Liver (tissue), 10 donors: ENCODE measurements at places on chromosomes 4 and X. TPM values are rescaled to one million over a fixed set of nuclear protein-coding genes. Genes with fewer than 3 reads are reported as not detected.

- no peak overlapping the region for H3K27ac ChIP-seq
- no peak for DNase-seq
- H3K4me1 ChIP-seq = peaks cover 4% of the 10 kb centered on the region
- H3K27me3 ChIP-seq = no peaks in the 10 kb centered on the region
Measured at GRCh38 chrX:150854856-150855255, 43.6 kb downstream of the CD99L2 start.

- no peak for DNase-seq
- H3K4me1 ChIP-seq = no peaks in the 10 kb centered on the region
Measured at GRCh38 chrX:118943102-118943501, 31.3 kb upstream of the LONRF3 start.

DNA sequence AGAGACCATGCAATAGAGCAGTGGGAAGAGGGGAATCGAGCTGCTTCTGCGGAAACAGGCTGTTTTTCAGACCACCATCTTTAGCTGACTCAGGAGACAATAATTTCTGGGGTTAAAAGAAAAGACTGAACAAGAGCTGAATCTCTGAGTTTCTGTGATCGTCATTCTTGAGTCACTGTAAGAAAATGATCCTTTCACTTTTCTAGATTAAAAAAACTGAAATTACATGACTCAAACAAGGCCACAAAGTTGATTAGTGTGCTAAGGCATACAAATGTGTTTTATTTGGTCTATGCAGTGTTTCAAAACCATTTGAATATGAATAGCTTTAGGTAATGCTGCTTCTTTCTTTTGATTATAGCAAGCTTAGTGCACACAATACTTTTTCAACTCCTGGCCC, 194.4 kb upstream of the RPL34 start:
- H3K27ac ChIP-seq = no peak overlapping the region
- no peaks in the 10 kb centered on the region for H3K36me3 ChIP-seq
- H3K4me3 ChIP-seq = no peak overlapping the region

GRCh38 chrX:38880296-38880854, 79.1 kb downstream of the MID1IP1 start:
- H3K36me3 ChIP-seq = no peaks in the 10 kb centered on the region
- H3K27me3 ChIP-seq = no peaks in the 10 kb centered on the region
- no peak for DNase-seq

DNA sequence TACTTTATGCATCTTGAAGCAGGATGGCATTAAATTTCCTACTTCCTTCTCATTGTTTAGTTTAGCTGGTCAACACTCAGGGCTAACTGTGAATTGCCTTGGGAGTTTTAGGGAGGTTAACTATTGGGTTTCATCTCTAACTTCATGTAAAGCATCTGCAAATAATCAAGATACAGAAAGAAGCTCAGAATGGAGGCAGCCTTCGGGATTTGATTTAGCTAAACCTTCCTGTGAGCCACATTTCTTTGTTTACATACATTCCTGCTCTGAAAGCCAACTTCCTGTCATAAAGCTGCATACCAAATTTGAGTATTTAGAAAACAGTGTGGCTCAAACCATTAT, 131.7 kb upstream of the PCDH18 start:
- no peaks in the 10 kb centered on the region for H3K4me1 ChIP-seq
- H3K27ac ChIP-seq = no peak overlapping the region
- no peak for DNase-seq
- H3K36me3 ChIP-seq = no peaks in the 10 kb centered on the region

GRCh38 chr4:48654015-48654664, 125.9 kb downstream of the FRYL start:
- H3K27ac ChIP-seq = no peak overlapping the region
- no peaks in the 10 kb centered on the region for H3K36me3 ChIP-seq
- no peak for DNase-seq
- H3K4me3 ChIP-seq = no peak overlapping the region
- H3K27me3 ChIP-seq = no peaks in the 10 kb centered on the region
- no peaks in the 10 kb centered on the region for H3K4me1 ChIP-seq

GRCh38 chr4:40592034-40592433, 37.6 kb downstream of the RBM47 start:
- H3K36me3 ChIP-seq = peaks cover 3% of the 10 kb centered on the region
- no peak overlapping the region for H3K27ac ChIP-seq
- no peaks in the 10 kb centered on the region for H3K27me3 ChIP-seq
- H3K4me1 ChIP-seq = peaks cover 7% of the 10 kb centered on the region
- DNase-seq = no peak

DNA sequence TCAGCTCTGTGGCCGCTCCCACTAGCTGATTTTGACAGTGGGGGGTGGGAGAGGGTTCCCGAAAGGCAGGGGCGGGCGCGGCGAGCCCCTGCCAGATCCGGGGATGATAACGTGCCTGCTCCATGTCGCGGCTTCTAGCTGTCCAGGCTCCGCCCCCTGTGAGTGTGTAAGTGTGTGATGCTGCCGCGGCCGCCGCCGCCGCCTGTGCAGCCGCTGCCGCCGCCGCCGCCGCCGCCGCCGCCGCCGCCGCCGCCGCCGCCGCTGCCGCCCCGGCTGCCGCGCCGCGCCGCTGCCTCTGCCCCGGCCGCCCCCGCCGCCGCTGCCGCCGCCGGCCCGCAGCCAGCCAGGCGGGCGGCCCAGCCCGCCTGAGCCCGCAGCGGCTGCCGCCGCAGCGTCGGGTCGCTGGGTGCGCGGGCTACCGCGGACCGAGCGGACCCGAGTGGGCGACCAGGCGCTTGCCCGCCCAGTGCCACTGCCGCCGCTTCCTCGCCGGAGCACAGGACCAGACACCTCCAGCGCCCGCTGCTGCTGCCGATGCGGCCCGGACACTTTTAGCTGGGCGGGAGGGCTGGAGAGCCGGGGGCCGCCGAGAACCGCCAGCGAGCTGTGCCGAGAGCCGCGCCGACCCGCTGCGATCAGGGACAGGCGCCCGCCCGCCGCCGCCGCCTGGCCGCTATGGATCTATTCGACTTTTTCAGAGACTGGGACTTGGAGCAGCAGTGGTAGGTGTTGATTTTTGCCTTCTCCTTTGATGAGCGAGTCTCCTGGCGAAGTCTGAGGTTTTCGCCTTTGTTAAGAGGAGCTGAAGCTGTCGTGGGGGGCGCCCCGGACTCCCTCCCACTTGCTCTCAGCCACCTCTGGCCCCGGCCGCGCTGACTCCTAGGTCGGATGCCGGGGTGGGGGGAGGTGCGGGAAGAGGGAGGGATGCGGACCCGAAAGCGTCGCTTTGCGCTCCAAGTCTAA, at the start of gene AFF2:
Gene AFF2 (plus strand): TSS at position 195 of the 963 bp plus-strand sequence. CDS start 481 bp downstream, at position 676.
- DNase-seq = peak; percentile 32
- H3K4me3 ChIP-seq = no peak within 1 kb of the TSS
- no peak within 1 kb of the TSS for H3K27ac ChIP-seq
- no peaks in the 10 kb centered on the region for H3K27me3 ChIP-seq

GRCh38 chr4:124018383-124019317, 622.1 kb downstream of the SPRY1 start:
- H3K27ac ChIP-seq = peak overlapping the region; percentile 48
- H3K36me3 ChIP-seq = no peaks in the 10 kb centered on the region
- H3K4me1 ChIP-seq = no peaks in the 10 kb centered on the region
- H3K27me3 ChIP-seq = no peaks in the 10 kb centered on the region
- H3K4me3 ChIP-seq = no peak overlapping the region
- DNase-seq = peak; percentile 35

DNA sequence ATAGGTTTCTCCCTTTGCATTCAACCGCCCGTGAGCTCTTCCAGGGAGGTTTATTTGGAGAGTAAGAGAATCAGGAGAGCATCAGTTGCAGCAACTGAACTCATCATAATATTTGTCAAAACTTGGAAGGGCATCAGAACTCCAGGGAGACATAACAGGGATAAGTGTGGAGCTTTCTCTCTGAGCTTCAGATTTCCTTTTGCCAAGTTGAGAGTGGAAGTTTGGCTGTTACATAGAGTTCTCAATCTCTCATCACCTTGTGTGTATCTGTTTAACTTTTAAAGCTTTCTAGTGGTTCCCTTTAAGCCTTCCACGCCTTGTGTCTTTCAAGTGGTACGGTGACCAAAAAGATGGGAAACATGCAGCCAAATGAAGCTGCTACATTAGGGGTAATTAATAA, 18.8 kb downstream of the BMP3 start:
- no peak overlapping the region for H3K27ac ChIP-seq
- no peak overlapping the region for H3K4me3 ChIP-seq
- peaks cover 11% of the 10 kb centered on the region for H3K4me1 ChIP-seq
- H3K27me3 ChIP-seq = no peaks in the 10 kb centered on the region

- no peak overlapping the region for H3K4me3 ChIP-seq
- no peak for DNase-seq
- H3K36me3 ChIP-seq = peaks cover 8% of the 10 kb centered on the region
- H3K27me3 ChIP-seq = no peaks in the 10 kb centered on the region
- peaks cover 16% of the 10 kb centered on the region for H3K4me1 ChIP-seq
- no peak overlapping the region for H3K27ac ChIP-seq
Measured at GRCh38 chrX:47222751-47223350, 4.4 kb downstream of the CDK16 start.

SSX4B gene
- total RNA-seq = not detected

IL21 gene
- not detected for total RNA-seq

PAGE4 gene
- not detected for total RNA-seq

SHISA3 gene
- 0.25 TPM for total RNA-seq

VCX3A gene
- not detected for total RNA-seq

PROM1 gene
- total RNA-seq = 3.8 TPM
